ENCODE measurements at places on chromosomes 1 and 21. TPM values are rescaled to one million over a fixed set of nuclear protein-coding genes. Genes with fewer than 3 reads are reported as not detected.
A peak's percentile ranks its signal among the peaks of the same experiment; 100 is the strongest.

DNA sequence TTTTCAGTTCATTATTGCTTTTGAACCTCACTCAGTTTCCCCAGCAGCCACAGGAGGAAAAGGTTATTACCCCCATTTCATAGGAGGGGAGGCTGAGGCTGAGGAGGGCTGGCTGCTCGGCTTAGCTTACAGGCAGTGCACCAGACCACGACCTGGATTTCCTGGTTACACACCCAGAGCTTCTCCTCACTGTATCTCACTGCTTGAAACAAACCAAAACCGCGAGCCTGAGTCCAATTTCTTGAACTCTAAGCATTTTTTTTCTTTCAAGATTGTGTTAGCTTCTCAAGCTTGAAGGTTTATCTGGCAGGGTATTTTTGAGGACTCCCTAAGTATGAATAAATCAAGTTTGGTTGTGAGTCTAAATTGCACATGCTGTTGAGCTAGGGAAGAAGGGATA, 188.9 kb upstream of the EDN2 start:
- no peak for DNase-seq
- H3K27ac ChIP-seq = peak overlapping the region; percentile 23
- peak overlapping the region; percentile 75 for H3K4me3 ChIP-seq
- H3K4me1 ChIP-seq = peaks cover 62% of the 10 kb centered on the region
- no peaks in the 10 kb centered on the region for H3K27me3 ChIP-seq
- H3K36me3 ChIP-seq = no peaks in the 10 kb centered on the region

DNA sequence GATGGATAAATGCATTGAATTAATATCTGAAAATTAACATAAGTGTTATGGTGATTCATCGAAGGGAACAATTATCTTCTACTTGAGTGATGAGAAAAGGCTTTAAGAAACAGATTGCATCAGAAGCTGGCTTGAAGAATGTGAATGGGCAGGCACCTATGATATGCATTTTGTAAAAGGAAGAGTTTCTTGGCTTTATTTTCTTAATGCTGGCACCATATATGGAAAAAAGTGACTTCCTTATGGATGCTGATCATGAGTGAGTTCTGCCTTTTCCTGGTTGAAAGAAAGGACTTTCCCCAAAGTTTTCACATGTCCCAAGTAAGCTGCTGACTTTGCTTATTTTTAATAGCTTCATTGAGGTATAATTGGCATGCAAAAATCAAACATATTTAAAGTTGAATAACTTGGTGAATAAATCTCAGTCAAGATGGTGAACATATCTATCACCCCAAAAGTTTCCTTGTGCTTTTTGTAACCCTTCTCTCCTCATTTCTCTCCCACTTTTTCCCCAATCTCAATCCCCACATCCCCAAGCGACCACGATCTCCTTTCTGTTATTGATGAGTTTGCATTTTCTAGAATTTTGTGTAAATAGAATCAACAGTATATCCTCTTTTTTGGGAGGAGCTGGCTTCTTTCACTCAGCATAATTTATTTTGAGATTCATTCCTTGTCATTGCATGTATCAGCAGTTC, 74.2 kb downstream of the SPATA46 start:
- H3K27ac ChIP-seq = no peak overlapping the region
- H3K4me1 ChIP-seq = peaks cover 14% of the 10 kb centered on the region
- DNase-seq = no peak
- H3K27me3 ChIP-seq = peaks cover 4% of the 10 kb centered on the region
- H3K36me3 ChIP-seq = no peaks in the 10 kb centered on the region
- H3K4me3 ChIP-seq = no peak overlapping the region

DNA sequence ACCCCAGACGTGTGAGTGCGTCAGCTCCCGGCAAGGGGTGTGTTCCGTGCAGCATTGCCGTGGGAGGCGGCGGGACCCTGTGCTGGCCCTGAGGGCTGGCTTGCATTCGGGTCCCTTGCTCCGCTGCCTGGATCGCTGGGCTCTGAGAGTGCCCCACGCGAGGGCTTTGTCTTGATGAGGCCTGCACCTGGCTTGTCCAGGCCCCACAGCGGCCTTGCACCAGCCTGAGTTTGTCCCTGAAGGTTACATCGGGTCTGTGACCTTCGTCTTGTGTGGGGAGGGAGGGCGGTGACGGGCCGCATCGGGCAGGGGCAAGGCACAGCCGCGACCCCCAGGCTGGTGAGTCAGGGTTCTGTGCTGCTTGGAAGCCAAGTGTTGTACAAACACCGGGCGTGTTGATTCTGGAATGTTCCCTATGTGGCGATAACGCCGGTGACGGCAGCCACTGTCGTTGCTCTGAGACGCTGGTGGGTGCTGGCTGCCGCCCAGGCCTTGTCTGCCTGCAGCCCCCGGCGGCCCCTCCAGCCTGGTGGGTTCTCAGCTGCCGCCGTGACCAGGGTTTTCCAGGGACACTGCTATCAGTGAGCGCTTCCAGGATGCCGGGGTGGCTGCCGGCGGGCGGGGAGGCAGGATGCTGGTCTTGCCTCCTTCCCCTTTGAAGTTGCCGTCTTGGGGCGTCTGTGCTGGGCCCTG, 42.9 kb downstream of the SLX9 start:
- H3K27ac ChIP-seq = no peak overlapping the region
- H3K36me3 ChIP-seq = no peaks in the 10 kb centered on the region
- no peaks in the 10 kb centered on the region for H3K27me3 ChIP-seq
- H3K4me1 ChIP-seq = no peaks in the 10 kb centered on the region
- H3K4me3 ChIP-seq = no peak overlapping the region
- DNase-seq = peak; percentile 59

DNA sequence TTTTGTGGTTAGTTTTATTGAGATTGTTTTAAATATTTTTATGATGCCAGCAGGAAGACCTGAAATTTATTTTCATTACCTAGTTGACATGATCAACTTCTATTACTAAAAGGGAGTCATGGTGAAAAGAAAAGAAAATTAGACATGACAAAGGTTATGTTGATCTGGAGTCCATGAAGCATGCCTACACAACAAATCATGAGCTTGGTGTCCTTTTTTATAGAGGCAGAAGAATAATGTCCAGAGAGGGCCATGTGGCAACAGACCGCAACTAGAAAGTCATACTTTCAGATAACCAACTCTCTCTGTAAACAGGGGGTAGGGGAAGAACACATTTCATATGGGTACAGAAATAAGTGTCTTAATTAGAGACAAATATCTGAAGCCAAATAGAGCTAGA, 175.5 kb upstream of the HOOK1 start:
- H3K4me1 ChIP-seq = no peaks in the 10 kb centered on the region
- H3K27ac ChIP-seq = no peak overlapping the region
- DNase-seq = no peak
- H3K4me3 ChIP-seq = no peak overlapping the region

GABRD gene
- not detected for total RNA-seq

Data from natural killer cell treated with Interleukin-12 subunit alpha and Interleukin-12 subunit beta and Interleukin-15 and Interleukin-18, amount 100 ng/mL, for 72 hours (primary cell).